ENCODE measurements at places on chromosomes 7 and 10.

DNA sequence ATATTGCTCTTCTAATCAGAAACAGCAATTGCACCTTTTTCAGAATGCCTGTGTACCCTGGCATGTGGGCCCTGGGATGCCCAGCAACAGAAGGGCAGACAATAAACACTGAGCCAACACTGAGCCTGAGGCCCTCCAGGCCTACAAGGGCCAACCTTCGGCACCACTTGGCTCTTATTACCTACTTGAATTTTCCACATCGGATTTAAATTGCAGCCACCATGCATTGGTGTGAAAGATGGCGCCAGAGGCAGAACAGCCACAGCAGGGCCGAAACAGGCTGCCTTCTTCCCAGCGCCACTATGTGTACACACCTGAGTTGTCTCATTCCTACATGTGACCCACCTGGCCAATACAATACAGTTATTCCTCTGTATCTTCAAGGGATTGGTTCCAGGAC, 51.4 kb upstream of the EZH2 start:
- DNase-seq: no peak

- no peak for DNase-seq
Observed at GRCh38 chr7:141333459-141333858, 217.8 kb upstream of the AGK start.

GRCh38 chr7:125278318-125278717, 348.7 kb upstream of the POT1 start:
- no peak for DNase-seq

- DNase-seq: no peak
Observed at GRCh38 chr7:47337531-47337930, 244.4 kb downstream of the TNS3 start.

GRCh38 chr7:29866490-29866930, 60.2 kb downstream of the WIPF3 start:
- no peak for DNase-seq

DNA sequence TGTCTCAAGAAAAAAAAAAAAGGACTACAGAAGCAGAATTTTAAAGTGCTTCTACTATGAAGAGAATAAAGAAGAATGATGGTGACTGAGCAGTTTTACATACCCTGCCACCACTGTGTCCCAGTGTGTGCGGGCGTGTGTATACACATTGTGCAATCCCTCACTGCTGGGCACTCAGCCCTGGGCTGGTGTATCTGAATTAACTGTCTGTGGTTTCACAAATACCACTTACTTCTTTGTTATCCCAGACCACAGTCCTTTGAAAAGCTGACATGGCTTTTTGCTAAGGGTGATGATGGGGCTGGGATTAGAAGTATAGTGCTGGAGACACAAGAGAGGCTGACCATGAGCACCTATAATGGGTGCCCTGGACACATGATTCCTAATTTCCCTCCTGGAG, 21.1 kb upstream of the TRPV6 start:
- no peak for DNase-seq

DNA sequence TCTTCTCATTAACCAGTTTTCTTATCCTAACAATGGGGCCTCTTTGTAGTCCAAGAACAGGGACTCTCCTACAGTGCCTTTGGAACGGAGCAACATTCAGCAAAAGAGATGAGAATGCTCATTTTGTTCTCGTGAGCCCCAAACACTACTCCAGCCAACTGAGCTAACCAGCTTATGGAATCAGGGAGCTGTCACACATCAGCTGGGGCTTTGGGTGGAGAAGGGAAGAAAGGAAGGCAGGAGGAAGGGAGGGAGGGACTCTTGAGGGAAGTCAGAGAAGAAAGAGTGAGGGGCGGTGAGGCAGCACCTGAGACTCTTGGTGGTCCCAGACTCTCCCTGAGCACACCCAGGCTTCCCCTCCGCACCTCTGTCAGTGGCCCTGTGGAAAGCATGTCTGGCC, 123.1 kb downstream of the CLEC2L start:
- DNase-seq: no peak

DNA sequence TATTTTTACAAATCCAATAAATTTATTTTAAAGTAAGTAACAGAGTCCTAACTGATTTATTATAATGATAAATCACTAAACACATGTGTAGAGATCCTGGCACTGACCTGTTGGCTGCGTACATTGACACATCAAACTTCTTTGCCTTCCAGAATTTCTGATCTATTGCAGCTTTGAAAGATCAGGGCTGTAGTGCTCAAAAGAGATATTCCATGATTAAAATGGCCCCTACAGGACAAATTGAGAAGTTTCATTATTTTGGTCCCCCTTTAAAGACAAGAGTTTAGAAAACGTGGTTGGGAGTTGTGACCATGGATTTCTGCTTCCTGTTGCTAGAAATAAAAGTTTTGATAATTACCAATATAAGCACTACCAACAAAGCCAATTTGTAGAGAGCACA, 87.7 kb upstream of the PDK4 start:
- DNase-seq: no peak

DNA sequence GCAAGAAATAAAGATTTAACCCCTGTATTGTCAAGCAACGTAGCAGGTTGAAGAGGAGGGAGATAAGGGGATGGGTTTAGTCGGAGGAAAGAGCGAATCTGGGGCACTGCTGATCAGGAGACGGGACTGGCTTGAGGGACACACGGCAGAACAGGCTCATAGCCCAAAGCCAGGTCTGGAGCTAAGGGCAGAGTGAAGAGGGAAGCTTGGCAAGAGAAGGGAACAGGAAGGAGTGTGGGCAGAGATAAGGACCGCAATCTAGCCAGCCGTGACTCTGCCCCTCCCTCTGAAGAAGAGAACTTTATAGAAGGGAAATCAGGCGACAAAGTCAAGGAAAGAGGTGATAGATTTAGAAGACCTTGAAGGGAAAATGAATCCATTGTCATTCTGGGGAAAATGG, 67.6 kb downstream of the CAV1 start:
- DNase-seq: no peak
